ENCODE measurements at places on chromosomes 2 and 18.

DNA sequence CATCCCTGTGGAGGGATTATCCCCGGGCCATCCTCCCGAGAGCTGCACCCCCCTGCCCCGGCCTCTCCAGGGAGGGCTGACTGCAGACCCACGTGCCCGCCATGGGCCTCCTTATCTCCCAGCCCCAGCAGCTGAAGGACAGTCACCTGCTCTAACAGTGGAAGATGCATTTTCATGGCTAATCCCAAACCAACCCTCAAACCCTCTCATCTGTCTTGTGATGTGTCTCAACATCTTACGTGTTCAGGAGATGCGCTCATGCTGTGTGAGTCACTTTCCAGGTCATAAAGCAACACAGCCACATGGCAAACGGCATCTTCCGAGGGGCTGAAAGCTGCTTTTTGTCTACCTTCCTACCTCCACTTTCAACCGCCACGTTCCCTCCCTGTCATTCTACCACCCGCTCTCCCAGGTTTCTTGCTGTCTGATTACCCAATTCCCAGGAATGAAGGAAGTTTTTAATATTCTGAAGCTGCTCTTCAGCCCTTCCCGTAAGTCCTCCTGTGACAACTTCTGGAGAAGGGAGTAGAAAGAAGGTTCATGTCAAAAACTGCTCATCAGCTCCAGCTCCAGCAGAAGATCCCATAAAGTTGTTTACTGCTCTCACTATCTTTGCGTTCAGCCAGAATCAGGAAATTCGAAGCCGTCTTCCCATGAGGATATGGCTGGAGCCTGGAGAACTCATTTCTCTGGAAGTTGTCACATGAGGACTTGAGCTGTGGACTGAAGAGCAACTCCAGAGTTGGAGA lies 54.5 kb downstream of the MBP start:
- DNase-seq: no peak

DNA sequence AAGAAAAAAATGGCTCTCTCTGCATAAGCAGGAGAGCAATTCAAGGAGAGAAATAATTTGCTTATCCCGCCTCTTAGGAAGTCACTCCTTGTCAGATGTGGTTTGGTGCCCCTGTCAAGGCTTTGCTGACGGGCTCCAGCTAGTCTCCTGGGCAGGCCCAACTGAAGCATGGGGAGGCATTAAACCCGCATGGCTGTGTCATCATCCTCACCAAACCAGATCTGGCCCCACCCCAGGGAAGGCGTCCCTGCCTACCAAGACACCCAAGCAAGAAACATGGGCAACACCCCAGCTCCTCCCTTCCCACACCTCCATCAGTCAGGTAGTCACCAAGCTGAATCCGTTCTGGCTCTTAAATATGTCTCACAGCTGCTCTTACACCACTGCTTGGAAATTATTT lies 108.0 kb downstream of the SGPP2 start:
- DNase-seq: no peak

GRCh38 chr2:46818819-46819218 lies 96.8 kb downstream of the MCFD2 start:
- DNase-seq: no peak

DNA sequence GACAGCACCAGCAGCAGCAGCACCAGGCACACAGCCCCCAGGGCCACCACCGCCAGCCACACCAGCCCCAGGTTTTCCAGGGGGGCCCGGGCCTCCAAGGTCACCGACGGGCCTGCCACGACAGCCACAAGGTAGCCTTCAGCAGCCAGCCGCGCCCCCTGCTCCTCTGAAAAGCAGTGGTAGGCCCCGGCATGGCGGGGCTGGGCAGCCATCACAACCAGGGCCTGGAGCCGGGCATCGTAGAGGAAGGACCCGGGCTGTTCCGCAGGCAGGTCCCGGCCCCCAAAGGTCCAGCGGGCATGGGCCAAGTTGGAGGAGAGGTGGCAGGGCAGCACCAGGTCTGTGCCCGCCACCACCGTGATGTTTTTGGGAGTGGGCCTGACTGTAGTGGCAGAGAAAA lies 3.3 kb upstream of the ANKRD39 start:
- DNase-seq: peak; percentile 1

- no peak for DNase-seq
Measured at GRCh38 chr2:36659872-36660312, 36.6 kb upstream of the VIT start.

GRCh38 chr18:58106289-58107070 lies 62.5 kb downstream of the NEDD4L start:
- DNase-seq: no peak

DNA sequence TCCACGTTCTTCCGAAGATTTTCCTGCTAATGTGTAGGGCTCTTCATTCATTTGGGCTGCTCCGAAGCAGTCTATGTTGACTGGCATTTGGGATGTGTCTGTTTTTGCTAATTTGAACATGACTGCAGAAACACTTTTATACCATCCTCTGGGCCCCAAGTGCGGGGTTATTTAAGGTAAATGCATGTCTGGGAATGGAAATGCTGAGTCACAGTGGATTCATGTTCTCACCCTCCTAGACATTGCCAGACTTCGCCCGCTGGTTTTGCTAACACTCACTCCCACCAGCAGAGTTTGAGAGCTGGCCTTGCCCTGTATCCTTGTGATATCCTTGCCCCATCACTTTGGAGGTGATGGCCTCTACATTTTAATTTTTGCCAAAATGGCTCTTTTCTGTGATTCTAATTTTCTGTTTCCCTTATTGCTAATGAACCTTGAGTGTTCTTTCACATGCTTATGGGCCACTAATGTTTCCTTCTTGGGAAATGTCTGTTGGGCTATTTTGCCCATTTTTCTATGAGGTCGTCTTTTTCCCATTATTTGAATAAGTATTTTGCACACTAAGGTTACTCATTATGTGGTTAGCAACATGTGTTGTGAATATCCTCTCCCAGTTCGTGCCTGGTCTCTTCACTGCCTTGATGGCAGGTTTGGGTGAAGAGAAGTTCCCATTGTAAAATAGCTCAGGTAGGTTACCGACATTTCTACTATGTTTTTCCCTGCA lies 204.1 kb downstream of the GLI2 start:
- no peak for DNase-seq

GRCh38 chr18:22136395-22136794 lies 33.0 kb upstream of the GATA6 start:
- DNase-seq: peak; percentile 24

GRCh38 chr2:26870585-26871095 lies 22.7 kb downstream of the DPYSL5 start:
- no peak for DNase-seq

GRCh38 chr2:43462866-43463641 lies 132.8 kb downstream of the THADA start:
- peak; percentile 35 for DNase-seq

- no peak for DNase-seq
Measured at GRCh38 chr2:64260817-64261216, 116.6 kb upstream of the PELI1 start.

GRCh38 chr2:240155048-240155744 lies 14.7 kb upstream of the OTOS start:
- DNase-seq: no peak

DNA sequence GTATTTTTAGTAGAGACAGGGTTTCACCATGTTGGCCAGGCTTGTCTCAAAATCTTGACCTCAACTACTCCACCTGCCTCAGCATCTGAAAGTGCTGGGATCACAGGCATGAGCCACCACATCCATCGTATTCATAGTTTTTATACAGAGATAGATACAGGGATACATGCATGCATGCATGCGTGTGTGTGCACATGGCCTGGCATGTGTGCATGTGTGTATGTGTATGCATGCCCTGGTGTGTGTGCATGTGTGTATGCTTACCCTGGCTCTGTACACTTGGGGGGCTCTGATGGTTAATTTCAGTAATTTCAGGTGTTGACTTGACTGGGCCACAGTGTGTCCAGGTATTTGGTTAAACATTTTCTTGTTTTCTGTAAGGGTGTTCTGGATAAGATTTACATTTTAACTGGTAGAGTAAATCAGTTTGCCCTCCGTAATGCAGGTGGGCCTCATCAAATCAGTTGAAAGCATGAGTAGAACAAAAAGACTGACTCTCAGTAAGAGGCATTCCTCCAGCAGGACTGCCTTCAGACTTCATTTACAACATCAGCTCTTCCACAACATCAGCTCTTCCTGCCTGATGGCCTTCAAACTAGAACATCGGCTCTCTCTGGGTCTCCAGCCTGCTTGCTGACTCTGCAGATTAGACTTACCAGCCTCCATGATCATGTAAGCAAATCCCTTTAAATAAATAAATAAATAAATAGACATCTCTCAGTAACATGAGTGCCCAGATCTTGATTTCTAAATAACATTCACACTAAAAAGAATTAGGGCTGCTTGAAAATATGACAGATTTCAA lies 30.8 kb downstream of the SESTD1 start:
- DNase-seq: no peak

- peak; percentile 87 for DNase-seq
Measured at GRCh38 chr2:236576087-236576486, 6.5 kb downstream of the ACKR3 start.

DNA sequence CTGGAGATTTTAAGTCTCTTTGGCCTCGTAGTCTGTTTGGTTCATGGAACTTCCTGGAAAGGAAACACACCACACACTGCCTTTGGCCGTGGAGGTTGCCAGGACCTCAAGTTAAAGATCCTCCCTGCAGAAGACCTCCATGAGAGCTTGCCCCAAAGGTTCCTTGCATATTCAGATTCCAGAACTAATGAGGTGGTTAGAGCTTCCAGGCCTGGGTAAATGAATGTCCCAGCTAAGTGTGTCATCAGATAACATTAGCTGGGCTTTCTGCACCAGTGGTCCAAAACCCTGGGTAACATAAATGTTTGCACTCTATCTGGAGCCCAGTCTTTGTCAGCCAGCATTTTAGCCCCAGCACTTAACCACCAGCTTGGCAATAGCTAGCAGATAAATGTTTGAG lies 122.1 kb upstream of the EML6 start:
- DNase-seq: no peak

- DNase-seq: peak; percentile 77
Measured at GRCh38 chr2:88857951-88858411, 166.5 kb downstream of the RPIA start.

- no peak for DNase-seq
Measured at GRCh38 chr2:85813211-85813981, 59.6 kb downstream of the ATOH8 start.

- no peak for DNase-seq
Measured at GRCh38 chr2:172227719-172228118, 125.0 kb upstream of the DLX2 start.

- no peak for DNase-seq
Measured at GRCh38 chr18:67301592-67301991, 214.9 kb downstream of the DSEL start.

GRCh38 chr18:2512059-2512458 lies 59.2 kb downstream of the METTL4 start:
- DNase-seq: no peak

- no peak for DNase-seq
Measured at GRCh38 chr18:12076424-12077140, 17.1 kb upstream of the ANKRD62 start.

DNA sequence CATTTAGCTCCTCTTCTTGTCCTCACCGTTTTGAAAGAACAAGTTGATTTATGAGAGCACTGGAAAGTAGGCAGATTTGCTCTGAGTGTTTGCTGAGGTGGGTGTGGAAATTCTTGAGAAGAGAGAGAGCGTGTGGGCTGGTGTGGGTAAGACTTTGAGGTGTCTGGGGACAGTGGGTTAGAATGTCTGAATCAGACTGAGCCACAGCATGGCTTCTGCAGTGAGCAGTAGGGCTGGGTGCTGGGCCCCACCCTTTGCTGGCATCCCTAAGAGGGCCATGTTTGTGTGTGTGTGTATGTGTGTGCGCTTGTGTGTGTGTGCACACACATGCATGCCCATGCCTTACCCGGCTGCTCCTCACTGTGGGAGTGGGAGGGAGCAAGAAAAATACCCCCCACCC lies 63.7 kb downstream of the COPS8 start:
- DNase-seq: no peak

DNA sequence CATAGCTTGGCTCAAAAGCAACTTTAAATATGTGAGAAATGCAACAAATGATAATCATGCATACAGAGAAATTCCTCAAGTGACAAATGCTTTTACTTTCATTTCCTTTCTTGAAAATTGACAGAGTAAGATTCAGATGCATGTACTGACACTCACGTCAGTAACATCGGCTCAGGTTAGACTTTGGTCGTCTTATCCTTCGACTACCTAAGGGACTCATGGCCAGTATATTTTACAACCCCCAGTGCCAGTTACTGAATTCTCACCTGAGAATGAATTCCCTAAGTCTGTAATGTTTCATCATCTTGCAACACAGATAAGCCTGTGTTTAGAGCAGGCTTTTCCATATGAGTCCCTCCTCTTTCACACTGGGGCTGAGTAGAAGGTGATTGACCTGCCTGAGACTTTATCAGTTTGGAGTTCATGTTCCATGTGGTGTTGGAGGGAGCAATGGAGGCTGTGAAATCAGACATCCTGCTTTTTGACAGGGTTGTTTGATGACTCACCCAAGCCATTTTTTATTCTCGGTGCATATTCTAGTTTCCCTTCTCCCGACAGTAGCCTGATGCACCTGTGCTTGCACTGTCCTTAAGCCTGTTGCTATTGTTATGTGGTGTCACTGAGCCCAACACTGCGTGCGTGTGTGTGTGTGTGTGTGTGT lies 30.5 kb upstream of the ATP8B1 start:
- peak; percentile 9 for DNase-seq

GRCh38 chr18:78980279-78980771 lies 707 bp downstream of the SALL3 start:
- no peak for DNase-seq

GRCh38 chr18:79400091-79400590 lies 4.4 kb downstream of the NFATC1 start:
- no peak for DNase-seq

DNA sequence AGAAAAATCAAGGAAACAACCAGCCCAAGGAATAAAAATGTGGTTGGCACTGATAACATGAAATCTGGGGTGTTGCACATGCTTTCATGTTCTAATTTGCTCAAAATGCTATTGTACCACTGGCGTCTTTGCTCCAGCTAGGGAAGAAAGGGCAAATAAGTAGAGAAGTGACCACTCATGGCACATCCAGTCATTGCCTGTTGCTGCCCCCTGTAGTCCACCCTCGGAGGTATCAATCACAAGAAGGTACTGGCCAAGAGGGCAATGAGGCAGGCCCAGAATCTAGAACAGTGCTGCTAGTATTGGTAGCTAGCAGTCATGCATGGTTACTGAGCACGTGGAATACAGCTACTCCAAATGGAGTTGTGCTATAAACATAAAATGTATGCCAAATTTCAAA lies 213.4 kb downstream of the CDCA7 start:
- peak; percentile 66 for DNase-seq

- no peak for DNase-seq
Measured at GRCh38 chr2:233203060-233203459, 48.4 kb upstream of the ATG16L1 start.

DNA sequence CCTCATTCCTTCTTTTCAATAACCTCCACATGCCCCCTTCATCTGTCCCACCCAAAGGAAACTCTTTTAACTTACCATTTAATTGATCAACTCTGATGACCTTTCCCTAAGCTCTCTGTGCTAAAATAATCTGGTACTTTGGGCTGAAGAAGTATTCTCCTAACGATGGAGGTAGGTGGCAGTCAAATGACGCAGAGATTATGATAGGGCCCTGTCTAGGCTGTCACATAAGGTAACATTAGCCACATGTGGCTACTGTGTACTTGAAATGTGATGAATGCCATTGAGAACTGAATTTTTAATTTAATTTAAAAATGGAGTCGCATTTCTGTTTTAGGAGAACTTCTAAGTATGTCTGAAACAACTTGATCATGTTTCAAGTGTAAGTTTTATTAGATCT lies 140.5 kb upstream of the TNP1 start:
- no peak for DNase-seq

All from SJCRH30 (cell line).